ENCODE measurements at places on chromosomes 11 and 22. TPM values are rescaled to one million over a fixed set of nuclear protein-coding genes. Genes with fewer than 3 reads are reported as not detected.

Gene P2RY6
- total RNA-seq = 0.26 TPM

Gene OR5AS1
- not detected for total RNA-seq

Gene KDM4D
- total RNA-seq = 0.53 TPM

Gene OR8D1
- total RNA-seq = not detected

Gene SHISAL1
- 0.26 TPM for total RNA-seq

Gene SCGB1D2
- not detected for total RNA-seq

Gene DRD2
- not detected for total RNA-seq

Gene DNAJB7
- not detected for total RNA-seq

Gene ARHGEF17
- total RNA-seq = 4.5 TPM

Gene C11orf98
- 79.5 TPM for total RNA-seq

Gene CCDC116
- not detected for total RNA-seq

Gene GAB4
- total RNA-seq = not detected

Gene MYO18B
- total RNA-seq = not detected

Gene YPEL1
- 0.26 TPM for total RNA-seq

Gene OR51E2
- not detected for total RNA-seq

Gene RBFOX2
- total RNA-seq = 101 TPM

Gene SYT9
- total RNA-seq = not detected

Gene SPTY2D1
- 17.3 TPM for total RNA-seq

Measured in bronchial epithelial cell (primary cell).